ENCODE measurements at places on chromosomes 12 and 14. TPM values are rescaled to one million over a fixed set of nuclear protein-coding genes. Genes with fewer than 3 reads are reported as not detected.

SLC7A8 gene
- 0.72 TPM for total RNA-seq

TSHR gene
- not detected for total RNA-seq

LIN7A gene
- total RNA-seq = not detected

RNASE3 gene
- not detected for total RNA-seq

DNA sequence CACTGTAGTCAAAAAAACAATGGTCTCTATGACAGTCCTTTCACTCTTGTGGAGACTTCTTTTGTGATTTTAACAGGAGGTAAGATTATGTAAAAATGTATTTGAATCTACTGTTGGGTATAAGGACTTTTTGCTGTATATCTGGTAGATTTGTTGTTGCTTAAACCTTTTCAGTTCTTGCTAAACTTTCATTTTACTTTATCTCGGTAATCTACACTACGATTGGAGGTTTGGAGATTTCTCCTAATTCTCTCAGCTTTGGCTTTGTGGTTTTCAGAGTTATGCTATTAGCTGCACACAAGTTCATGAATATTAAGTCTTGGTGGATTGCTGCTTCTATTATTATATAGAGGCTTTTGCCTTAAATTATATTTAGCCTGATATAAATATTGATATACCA, 116.6 kb upstream of the HIF1A start:
- DNase-seq = no peak
- peaks cover 52% of the 10 kb centered on the region for H3K4me1 ChIP-seq
- H3K36me3 ChIP-seq = peaks cover 3% of the 10 kb centered on the region

- DNase-seq = no peak
- H3K27ac ChIP-seq = no peak overlapping the region
- peaks cover 94% of the 10 kb centered on the region for H3K27me3 ChIP-seq
- H3K4me3 ChIP-seq = no peak overlapping the region
- H3K4me1 ChIP-seq = peaks cover 5% of the 10 kb centered on the region
Measured at GRCh38 chr12:114691763-114692185, 7.8 kb upstream of the TBX3 start.

DNA sequence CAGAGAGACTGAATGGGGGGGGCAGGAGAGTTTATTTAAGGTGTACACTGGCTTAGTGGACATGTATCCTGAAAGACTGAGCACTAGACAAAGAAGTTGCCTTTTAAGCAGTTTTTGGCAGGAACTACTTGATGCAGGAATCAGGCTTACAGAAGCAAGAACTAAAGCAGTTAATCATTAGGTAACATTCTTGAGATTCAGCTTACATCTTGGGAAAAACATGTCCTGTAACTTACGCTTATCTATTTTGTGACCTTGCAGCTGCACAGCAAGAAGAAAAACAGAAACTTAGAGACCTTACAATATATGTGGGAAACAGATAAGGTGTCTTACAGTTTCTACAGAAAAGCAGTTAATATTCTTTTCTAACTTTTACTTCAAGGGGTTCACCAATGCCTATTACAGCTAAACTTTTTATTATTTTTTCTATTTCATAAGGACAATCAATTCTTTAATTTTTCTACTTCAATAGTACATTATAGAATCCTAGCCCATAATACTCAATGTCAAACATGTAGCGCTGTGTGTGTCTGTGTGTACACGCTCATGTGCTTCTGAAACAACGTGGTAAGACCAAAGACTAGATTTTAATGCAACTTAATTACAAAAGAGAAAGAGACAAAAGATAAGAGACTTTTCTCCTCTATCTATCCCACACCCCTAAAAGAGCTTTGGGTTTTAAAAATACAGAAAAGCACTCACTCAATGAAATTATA, 276.9 kb downstream of the PRKD1 start:
- H3K4me1 ChIP-seq = no peaks in the 10 kb centered on the region
- H3K36me3 ChIP-seq = peaks cover 3% of the 10 kb centered on the region
- no peak overlapping the region for H3K27ac ChIP-seq
- no peak overlapping the region for H3K4me3 ChIP-seq
- H3K27me3 ChIP-seq = no peaks in the 10 kb centered on the region
- DNase-seq = no peak

GRCh38 chr12:112270673-112271072, 111.6 kb downstream of the HECTD4 start:
- H3K27me3 ChIP-seq = no peaks in the 10 kb centered on the region
- no peaks in the 10 kb centered on the region for H3K4me1 ChIP-seq
- no peak for DNase-seq
- no peak overlapping the region for H3K27ac ChIP-seq

DNA sequence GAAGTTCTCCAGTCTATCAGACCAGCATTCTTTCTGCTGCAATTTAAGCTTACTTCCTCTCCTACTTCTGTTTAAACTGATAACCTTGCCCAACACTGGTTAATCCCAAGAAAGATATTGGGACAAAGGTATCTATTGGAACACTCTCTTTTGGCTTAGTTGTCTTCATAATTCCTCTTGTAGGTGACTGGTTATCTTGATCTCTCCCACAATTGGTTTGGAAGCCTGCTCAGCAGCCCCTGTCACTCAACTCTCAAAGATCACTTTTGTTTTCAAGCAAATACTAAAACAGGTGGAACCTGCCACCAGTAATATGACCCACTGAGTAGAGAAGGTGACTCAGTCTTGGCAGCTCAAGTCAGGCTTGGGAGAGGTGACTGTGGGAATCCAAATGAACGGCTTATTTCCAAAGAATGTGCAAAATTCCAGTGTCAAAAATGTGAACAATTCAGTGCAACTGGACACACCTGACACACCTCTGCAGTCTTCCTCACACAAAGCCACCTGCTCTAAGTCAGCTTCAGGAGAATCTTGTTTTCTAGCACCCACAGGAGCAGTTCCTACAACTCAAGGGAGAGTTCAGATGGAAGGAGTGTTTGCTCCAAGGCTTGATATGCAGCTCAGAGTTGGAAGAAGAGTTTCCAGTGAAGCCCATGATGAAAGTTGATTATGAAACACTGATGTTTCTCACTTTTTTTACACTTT, 83.2 kb upstream of the SLC38A2 start:
- peak overlapping the region; percentile 18 for H3K27ac ChIP-seq
- peak overlapping the region; percentile 64 for H3K4me3 ChIP-seq
- no peaks in the 10 kb centered on the region for H3K36me3 ChIP-seq
- H3K4me1 ChIP-seq = peaks cover 75% of the 10 kb centered on the region

Data from activated T-cell treated with anti-CD3 and anti-CD28 coated beads, Interleukin-2, amount 50 U/mL, for 72 hours (primary cell).